ENCODE measurements at places on chromosomes 7 and 10.

GRCh38 chr7:41706228-41706930 lies 3.5 kb upstream of the INHBA start:
- DNase-seq: no peak

GRCh38 chr10:118669020-118669791 lies 73.8 kb upstream of the PRLHR start:
- DNase-seq: no peak

GRCh38 chr10:129870961-129871621 lies 93.0 kb downstream of the EBF3 start:
- DNase-seq: peak; percentile 3

GRCh38 chr7:89623018-89623672 lies 531.1 kb upstream of the STEAP1 start:
- peak; percentile 52 for DNase-seq

DNA sequence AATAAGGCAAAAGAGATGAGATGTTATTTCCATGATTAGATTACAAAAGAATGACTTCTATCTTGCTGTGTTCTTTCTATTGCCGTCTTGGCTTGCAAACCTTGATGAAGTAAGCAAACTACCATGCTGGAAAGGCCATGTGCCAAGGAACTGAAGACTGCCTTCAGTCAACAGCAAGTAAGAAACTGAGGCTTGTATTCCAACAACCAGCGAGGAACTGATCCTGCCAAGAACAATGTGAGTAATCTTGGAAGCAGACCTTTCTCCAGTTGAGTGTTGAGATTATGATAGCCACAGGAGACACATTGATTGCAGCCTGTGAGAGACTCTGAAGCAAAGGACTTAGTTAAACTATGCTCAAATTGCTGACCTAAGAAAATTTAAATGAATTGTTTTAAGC lies 164.6 kb upstream of the GRM3 start:
- DNase-seq: no peak

DNA sequence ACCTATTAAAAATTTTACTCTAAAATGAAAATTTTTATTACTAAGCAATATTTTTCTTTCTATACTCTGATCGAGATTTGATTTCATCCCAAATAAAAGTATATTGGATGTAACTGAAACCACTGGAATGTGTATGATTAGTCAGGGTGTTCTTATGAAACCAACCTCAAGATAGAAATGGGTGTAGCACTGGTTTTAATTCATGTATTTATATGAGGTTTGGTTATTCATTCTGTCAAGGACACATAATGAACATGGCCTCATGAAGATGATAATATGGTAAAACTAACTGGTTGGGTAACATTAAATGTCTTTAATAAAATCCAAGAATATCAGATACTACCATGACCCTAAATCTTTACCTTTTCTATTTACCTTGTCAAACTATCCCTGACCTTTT lies 197.7 kb downstream of the SEMA3A start:
- DNase-seq: no peak

GRCh38 chr10:26205223-26205622 lies 11.4 kb upstream of the GAD2 start:
- no peak for DNase-seq

DNA sequence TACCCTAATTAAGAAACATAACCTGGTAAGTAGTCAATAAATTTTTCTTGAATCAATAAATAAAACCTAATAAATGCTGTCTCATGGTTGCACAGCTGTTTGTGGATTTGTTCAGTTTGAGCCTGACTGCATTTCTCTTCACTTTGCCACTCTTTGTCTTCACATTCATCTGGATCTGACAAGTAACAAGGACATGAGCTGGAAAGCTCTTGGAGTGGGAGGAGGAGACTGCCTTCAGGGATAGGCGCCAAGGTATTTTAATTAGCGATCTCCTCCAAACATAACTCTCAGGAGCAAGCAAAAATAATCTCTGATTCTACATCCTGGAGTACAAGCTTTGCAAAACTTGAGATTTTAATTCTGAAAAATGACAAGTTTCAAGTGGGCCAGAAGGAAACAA lies 251.0 kb downstream of the BMPER start:
- DNase-seq: no peak

GRCh38 chr10:13787015-13787421 lies 200.3 kb downstream of the PRPF18 start:
- peak; percentile 66 for DNase-seq

DNA sequence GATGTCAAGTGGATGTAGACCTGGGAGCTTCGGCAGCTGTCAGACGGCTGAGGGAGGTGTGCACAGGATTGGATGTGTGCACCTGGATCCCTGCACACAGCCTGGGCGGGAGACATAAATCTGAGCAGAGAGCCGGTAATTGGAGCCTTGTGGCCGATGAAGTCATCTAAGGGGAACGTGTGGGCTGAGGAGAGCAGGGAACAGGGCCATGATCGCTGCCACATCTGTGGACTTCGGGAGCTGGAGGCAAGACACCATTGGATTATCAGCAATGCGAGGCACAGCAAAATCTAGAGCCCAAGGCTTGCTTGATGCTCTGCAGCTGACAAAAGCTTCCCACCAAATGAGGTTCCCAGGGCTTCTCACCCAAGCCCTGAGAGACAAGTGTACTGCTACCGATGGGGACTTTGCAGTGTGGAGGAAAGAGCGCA lies 147.7 kb downstream of the PTPN20 start:
- no peak for DNase-seq

DNA sequence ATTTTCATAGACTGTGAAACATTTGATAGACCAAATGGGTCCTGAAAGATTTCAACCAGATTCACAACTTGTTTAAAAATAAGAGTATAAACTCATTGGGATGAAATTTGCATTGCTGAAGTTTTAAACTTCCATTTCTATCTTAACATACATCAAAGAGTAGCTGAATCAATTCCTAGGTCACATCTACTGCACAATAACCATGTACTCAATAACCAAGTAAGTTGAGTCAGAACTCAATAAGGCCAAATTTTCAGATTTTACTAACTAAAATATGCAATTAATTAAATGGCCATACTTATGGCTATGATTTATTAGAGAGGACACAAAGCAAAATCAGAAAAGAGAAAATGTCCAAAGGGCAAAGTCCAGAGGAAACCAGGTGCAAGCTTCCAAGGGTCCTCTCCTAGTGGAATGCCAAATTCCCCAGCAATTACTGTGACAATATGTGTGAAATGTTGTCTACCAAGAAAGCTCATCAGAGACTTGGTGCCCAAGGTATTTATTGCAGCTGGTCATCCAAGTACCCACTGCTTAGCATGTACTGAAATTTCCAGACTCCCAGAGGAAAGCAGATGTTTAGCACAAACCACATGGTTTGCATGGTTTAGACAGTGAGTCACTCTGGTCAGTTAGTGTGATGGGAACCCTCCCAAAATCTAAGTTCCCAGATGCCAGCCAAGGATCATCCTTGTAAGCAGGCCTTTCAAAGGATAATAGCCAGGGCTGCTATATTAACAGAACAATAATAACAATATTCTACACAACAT lies 238.9 kb downstream of the IPMK start:
- DNase-seq: peak; percentile 82

- DNase-seq: peak; percentile 7
Measured at GRCh38 chr7:107130487-107131220, 38.1 kb upstream of the HBP1 start.

DNA sequence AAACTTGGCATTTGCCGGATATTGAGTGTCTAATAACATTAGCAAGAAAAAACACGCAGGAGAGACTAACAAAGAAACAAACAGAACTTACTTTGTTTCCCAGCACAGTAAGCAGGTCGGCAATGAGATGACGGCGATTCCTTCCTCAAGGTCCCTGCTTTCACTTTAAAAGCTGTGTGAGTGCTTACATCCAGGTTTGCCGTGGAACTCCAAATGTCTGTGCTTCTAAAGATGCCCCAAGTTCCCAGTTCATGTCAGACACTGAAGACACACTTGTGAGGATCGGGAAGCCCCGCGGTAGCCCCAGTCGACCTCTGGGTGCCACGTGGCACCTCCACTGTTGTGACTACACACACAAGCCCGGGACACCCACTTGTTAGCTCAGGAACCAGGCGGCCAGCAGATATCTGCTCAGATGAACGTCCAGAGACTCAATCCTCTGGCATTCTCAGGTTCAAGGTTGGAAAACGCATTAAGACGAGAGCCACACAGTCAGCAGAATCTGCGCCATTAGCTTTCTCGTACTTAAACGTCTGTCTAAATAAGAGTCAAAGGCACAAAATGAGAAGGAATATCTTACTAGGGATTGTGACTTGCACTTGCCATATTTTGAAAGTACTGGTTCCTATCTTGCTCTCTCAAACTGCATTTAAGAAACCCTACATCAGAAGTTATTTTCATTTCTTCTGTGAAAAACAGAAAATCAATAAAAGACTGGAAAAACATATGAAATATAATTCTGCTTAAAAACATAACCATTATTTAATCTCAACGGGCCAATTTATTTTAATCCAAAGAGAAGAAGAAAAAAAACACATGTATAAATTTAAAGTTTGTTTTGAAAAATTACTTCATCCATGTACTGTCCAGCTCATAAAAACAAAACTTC lies 207.6 kb upstream of the KLF14 start:
- peak; percentile 75 for DNase-seq

DNA sequence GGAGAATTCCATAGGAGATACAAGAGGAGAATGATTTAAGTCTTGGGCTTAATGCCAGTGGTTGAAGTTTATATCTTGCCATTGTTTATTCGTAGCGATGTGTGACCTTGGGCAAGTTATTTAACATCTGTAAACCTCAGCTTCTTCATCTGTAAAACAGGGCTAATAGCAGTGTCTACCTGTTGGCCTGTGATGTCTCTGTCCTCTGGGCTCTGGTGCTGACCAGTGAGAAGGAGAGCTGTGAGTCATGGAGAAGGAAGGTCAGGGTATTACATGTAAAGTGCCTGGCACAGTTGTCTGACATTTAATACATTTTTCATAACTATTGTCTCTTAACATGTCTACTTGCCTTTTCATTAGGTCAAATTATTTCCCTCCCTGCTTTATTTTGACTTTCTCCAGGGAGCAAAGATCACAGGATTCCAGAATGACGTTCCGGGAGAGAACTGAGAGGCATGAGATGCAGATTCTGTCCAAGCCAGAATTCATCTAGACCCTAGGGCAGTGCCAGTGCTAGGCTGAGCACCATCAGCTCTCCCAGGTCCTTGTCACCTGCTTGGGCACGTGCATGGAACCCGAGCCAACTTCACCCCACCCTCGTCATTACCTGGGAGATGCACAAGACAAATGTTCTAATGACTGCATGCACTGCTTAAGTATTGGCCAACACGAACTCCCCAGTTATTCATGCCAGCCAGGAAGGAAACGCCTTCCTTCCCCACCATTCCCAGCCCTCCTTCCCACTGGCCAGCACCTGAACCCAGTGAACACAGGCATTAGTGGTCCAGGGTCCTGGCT lies 187.9 kb downstream of the DPY19L1 start:
- peak; percentile 45 for DNase-seq

GRCh38 chr10:28674782-28675181 lies 2.5 kb upstream of the BAMBI start:
- DNase-seq: no peak

DNA sequence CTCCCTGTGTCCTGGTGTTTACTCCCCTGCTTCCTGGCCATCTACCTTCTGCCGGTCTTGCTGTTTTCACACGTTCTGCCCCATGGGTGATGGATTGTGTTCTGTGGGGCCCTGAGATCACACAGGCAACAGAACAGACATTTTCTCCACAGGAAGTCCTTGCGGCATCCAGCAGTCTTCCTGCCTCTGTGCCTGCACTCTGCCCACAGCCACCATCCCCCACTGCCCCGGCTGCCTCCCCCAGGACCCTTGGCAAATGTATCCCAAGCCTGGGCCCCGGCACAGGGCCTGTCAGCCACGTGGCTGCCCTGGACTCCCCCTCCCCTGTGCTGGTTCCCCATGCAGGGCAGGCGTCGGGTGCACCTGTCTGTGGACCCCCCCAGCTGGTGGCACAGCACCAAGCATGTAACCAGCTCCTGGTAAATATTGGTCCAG lies 184.2 kb downstream of the WDR37 start:
- DNase-seq: peak; percentile 21

- DNase-seq: peak; percentile 75
Measured at GRCh38 chr10:120422457-120422856, 34.6 kb upstream of the PLPP4 start.

- no peak for DNase-seq
Measured at GRCh38 chr10:110841767-110842267, 29.9 kb upstream of the PDCD4 start.

GRCh38 chr7:80823057-80823456 lies 95.8 kb downstream of the SEMA3C start:
- DNase-seq: no peak

All from renal cortical epithelial cell (primary cell).